ENCODE measurements at places on chromosomes 1 and 21. TPM values are rescaled to one million over a fixed set of nuclear protein-coding genes. Genes with fewer than 3 reads are reported as not detected.

The HAO2 gene
- not detected for total RNA-seq

The NKAIN1 gene
- total RNA-seq: not detected

- no peak for DNase-seq
Observed at GRCh38 chr1:117447661-117448060, 80.4 kb downstream of the MAN1A2 start.

- DNase-seq: no peak
Observed at GRCh38 chr1:64546013-64546412, 76.1 kb downstream of the CACHD1 start.

DNA sequence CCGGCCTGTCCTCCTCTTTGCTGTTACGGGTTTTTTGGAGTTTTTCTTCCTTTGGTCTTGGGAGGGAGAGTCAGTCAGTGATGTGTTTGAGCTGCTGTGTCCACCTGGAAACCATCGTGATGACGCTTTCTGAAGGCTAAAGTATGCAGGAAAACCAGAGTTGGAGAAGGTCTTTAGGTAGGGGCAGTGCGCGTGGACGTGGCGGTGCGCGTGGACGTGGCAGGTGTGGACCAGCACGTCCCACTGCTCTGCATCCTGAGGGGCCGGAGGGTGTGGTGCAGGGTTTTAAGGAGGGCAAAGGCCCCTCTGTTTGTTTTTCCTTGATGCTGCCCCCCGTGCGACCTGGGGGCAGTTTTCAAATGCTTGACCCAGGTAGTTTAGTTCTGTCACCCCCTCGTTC, 29.9 kb downstream of the PRKCZ start:
- DNase-seq: no peak

All from CD8-positive, alpha-beta T cell (primary cell).